ENCODE measurements at places on chromosomes 6 and 20.
A peak's percentile ranks its signal among the peaks of the same experiment; 100 is the strongest.

DNA sequence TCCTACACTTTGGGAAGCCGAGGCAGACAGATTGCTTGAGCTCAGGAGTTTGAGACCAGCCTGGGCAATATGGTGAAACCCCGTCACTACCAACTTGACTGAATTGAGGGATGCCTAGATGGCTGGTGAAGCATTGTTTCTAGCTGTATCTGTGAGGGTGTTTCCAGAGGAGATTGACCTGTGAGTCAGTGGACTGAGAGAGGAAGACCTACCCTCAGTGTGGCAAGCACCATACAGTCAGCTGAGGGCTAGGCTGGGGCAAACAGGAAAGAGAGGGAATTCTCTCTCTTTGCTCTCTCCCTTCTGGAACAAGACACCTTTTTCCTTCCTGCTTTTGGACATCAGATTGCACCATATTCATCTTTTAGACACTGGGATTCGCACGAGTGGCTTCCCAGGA is 3.7 kb upstream of the ZUP1 start:
- no peak for DNase-seq

DNA sequence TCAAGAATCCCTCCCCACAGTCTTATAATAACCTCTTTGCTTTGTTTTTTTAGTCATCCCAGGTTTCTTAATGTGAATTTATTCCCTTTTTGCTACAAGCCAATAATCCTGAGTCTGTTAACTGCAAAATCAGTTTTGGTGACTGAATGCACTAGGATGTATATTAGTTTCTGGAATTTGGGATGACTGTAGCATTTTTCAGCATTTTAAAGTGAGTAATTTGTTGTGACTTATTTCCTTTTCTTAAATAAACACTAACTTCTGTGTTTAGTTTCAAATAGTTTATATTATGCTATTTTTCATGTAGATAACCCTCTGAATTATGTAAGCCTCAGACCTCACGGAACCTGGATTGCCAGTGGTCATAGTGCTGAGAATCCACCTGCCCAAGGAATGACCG is 5.5 kb downstream of the CST1 start:
- no peak for DNase-seq

DNA sequence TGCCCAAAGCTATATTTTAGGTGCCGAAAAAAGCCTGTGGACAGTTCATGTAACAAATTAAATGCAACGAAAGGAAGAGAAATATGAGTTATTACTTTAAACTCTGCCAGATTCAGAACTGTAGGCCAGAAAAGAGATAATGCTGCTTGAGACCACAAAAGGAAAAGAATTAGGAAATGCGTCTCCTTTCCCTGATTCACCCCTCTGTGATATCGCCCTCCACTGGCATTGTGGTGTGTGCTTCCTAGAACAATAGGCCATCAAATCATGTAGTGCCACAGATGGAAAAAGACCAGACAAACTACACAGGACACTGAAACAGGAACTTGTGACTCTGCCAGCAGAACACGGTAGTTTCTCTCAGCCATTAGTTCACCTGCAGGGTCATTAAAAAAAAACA is 14.7 kb upstream of the LAMA4 start:
- no peak for DNase-seq

DNA sequence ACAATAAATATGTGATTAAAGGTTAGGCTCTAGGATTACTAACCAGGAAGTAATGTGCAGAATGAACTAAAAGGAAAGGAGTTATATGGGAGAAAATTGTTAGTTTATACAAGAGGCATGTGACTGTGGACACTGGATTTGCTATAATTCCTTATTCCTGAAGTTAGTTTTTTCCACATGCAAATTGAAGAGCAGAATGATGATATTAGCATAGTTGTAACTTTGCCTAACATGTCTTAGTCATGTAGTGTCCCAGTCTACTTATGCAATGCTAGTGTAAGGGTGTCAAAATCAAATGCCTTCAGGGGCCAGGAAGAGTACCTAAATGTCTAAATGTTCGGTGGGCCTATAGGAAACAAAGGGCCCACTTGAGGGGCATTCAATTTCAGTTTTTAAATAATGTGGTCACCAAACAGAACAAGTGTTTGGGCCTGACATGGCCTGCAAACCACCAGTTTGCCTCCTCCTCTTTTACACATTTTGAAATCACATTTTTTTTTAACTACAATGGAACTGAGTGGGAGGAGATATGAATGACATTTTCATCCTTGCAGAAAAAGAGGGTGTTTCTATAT is 28.0 kb upstream of the CEP85L start:
- DNase-seq: no peak

- no peak for DNase-seq
These were observed 393.1 kb downstream of the ZFAND3 start for GRCh38 chr6:38212579-38212978.

GRCh38 chr6:138387577-138388368 is 10.1 kb downstream of the SMIM28 start:
- no peak for DNase-seq

DNA sequence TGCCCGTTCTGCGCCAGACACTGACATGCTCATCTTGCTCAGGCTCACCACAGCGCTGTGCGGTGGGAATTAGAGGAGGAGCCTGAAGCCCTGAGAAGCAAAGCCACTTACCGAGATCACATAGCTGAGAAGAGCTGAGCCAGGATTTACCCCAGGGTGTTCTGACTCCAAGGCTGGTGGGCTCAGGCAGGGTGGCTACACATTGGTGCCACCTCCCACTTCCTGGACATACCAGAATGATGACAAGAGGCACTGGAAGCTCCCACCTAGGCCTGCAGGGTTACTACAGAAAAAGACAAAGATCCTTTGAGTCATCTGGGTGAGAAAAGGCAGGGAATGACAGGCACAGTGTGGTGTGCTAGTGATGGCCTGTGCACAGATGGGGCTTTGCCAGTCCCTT is 24.4 kb upstream of the FKBP1A start:
- no peak for DNase-seq

GRCh38 chr6:109187399-109188114 is 92.2 kb downstream of the CEP57L1 start:
- DNase-seq: peak; percentile 58

- no peak for DNase-seq
These were observed 8.3 kb upstream of the PCMTD2 start for GRCh38 chr20:64247307-64247618.

Measured in posterior cingulate gyrus (tissue), 11 donors.